8988T (cell line): ENCODE measurements at places on chromosomes 7 and 10.

DNA sequence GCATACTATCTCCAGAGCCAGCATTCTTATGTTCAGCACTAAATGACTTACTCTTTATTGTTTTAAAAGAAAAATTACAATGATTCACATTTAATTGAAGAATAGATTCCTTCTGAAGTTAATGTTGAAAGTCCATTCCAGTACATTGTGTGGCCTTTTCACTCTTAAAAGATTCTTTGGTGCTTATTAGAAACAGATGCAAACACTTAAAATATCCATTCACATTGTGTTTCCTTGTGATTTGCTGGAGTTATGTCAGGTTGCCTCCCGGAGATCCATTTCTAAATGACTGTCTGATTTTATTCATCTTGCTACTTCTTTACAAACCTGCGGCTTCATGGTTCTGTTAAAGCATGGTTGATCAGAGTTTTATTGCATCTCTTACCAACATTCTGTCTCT is 152.8 kb downstream of the FOXP2 start:
- DNase-seq: no peak

DNA sequence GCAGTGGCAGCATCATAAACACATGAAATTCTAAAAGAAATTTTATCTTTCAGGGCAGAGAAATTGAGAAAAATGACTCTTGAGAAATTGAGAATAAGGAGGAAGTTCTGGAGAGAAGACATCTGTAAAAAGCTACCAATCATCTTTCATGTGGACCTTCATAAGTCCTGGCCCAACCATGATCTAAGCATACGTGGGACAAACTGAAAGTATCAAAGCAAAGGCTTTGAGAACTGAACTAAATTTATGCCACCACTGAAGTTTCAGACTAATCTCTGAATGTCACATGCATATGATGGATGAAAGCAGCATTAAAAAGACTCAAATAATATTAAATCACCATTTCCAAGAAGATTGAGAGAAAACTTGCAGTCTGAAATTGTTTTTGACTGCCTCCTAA is 1502.8 kb upstream of the LRRTM3 start:
- no peak for DNase-seq

- no peak for DNase-seq
Measured at GRCh38 chr7:135664046-135664589, 1.8 kb downstream of the STMP1 start.

DNA sequence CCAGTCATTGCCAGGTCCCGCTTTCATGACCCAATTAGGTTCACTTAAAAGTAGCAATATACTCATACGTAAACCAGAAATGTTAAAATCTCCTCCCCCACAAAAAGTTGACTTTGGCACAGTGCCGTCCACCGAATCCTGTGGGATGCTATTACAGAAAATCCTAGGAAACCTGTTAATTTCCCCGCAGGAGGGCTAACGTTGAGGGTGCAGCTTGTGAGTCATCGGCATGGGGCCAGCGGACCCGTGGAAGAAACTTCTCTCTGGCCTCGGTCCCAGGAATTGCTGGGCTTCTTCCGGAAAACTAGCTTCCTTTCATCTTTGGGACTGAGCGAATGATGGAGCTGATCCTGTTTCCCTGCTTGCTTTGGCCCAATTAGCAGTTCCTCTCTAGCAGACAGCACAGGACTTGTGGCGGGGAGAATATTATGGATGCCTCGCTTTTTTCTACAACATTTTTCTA is 13.5 kb downstream of the CRYGN start:
- DNase-seq: no peak

GRCh38 chr7:99679400-99680191 is at the start of gene CYP3A5:
Gene CYP3A5, minus strand, starts transcription at chr7:99679996. Its CDS starts 100 bp downstream, at chr7:99679896.
- no peak for DNase-seq

DNA sequence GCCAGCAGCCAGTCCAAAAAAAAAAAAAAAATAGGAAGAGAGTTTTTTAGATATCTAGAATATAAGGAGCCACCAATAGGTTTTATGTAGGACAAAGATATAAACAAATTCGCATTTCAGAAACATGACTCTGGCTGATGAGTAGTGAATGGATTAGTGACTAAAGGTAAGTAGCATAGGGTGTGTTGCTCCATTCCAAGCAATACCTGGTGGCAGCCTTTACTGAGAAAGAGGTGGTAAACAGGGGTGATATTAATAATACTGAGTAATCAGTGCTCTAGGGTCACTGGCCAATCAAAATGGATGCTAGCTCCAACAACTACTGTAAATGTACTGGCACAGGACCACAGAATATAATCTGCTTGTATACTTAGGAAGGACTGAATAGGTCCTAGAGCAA is 45.5 kb upstream of the RAB11FIP2 start:
- no peak for DNase-seq

- DNase-seq: no peak
Measured at GRCh38 chr10:63007112-63007511, 126.0 kb upstream of the NRBF2 start.

GRCh38 chr7:119959811-119960210 is 313.2 kb upstream of the KCND2 start:
- no peak for DNase-seq

DNA sequence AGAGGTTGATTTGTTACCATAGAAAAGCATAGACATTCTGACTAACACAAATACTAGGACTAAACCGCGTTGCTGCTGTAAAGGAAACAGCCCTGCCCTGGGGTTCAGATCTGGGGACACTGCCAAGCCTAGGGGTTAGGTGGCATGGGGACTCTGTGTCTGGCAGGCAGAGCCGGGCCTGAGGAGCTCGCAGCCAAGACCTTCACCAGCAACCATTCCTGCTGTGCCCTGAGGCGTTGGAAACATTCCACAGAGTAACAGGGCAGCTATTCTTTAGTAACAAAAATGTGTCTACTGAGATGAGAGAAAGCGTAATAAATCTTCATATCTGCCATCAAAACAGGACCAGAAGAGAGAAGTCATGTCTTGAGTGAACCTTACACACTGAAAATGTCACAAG is 280.5 kb downstream of the POM121L12 start:
- DNase-seq: no peak

DNA sequence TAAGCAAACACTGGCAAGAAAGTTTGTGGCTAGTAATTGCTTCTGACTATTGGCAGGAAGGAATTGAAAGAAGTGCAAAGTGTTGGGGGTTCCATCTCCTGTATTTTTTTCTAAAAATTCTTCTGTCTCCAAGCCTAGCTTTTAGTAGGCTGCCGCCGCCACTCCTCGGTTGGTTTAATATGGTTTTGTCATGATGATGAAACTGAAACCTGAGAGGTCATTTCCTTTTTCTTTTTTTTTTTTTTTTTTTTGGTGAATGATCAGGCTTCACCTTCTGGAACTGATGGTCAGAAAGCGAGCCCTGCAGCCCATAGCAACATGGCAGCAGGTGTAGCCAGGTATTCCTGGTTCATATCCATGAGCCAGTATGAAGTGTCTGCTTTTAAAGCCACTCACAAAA is 75.3 kb upstream of the AGBL3 start:
- no peak for DNase-seq

- no peak for DNase-seq
Measured at GRCh38 chr7:18408461-18408860, 87.1 kb upstream of the HDAC9 start.

DNA sequence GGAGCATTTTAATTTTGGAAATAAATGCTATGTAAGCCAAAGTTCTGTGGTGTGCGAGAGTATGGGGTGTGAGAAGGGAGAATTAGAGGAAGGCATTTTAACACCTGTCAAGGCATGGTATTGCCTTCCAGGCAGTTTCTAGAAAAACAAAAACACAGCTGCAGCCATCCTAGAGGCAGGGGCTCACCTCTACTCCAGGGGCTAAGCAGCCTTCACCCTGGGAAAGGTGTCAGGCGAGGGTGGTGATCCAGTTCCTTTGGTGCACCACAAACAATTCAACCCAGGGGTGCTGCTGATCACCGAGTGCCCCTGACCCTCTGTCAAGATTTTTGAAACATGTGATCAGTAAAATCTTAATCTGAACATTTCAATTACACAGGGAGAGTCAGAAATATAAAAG is 59.2 kb upstream of the GPR26 start:
- DNase-seq: no peak
